ENCODE measurements at places on chromosomes 2 and 18.
A peak's percentile ranks its signal among the peaks of the same experiment; 100 is the strongest.

DNA sequence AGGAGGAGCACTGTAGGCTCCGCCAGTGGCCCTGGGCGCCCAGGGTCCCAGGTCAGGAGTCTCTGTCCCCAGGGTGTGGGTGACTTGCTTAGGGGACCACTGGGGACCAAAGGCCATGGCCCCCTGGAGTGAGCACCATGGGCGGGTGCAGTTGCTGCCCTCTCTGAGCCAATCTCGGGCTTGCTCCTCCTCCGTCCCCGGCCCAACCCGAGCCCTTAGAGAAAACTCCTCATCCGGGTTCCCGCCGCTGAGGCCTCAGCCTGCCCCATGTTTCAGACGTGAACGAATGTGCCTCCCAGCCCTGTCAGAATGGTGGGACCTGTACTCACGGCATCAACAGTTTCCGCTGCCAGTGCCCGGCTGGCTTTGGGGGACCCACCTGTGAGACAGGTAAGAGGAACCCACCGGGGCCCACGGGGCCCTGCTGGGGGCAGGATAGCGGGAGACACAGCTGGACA is 38.6 kb downstream of the SNED1 start:
- DNase-seq: no peak

GRCh38 chr2:112195167-112195766 is 57.1 kb downstream of the FBLN7 start:
- no peak for DNase-seq

- DNase-seq: no peak
Measured at GRCh38 chr18:31407649-31408048, 31.1 kb downstream of the DSG4 start.

- no peak for DNase-seq
Measured at GRCh38 chr2:20559277-20559676, 91.6 kb downstream of the HS1BP3 start.

- no peak for DNase-seq
Measured at GRCh38 chr2:235850289-235850688, 317.9 kb downstream of the GBX2 start.

DNA sequence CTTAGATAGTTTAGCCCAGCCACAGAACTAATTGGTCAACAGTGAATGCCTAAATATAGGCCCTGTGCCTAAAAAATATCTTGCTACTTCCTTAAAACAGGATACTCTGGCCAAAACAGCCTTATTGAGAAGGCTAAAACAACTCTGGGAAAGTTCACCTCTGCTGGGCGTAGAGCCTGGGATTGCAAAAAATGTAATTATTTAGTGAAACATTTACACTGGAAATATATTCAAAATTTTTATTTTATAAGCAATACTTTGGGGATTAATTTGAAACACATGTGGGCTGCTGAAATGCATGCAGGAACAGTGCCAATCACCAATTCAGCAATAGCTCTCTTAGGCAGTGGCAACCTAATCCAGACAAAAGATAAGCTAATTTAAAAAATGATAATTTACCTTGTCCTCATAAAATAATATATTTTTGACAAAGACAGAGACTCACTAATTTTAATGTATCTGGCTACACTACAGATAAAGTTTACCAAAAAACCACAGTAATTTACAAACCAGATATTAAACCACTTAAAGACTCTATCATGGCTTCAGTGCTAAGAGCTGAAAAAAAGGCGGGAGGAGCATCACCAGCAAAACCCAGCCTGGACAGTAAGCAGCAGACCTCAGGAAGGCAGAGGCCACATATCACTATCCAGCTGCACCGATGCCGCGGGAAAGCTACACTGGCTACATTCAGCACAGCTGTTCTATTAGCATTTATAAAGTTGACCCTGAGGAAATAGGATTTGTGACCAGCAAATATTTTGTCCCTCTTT is 18.5 kb downstream of the TRAK2 start:
- no peak for DNase-seq

DNA sequence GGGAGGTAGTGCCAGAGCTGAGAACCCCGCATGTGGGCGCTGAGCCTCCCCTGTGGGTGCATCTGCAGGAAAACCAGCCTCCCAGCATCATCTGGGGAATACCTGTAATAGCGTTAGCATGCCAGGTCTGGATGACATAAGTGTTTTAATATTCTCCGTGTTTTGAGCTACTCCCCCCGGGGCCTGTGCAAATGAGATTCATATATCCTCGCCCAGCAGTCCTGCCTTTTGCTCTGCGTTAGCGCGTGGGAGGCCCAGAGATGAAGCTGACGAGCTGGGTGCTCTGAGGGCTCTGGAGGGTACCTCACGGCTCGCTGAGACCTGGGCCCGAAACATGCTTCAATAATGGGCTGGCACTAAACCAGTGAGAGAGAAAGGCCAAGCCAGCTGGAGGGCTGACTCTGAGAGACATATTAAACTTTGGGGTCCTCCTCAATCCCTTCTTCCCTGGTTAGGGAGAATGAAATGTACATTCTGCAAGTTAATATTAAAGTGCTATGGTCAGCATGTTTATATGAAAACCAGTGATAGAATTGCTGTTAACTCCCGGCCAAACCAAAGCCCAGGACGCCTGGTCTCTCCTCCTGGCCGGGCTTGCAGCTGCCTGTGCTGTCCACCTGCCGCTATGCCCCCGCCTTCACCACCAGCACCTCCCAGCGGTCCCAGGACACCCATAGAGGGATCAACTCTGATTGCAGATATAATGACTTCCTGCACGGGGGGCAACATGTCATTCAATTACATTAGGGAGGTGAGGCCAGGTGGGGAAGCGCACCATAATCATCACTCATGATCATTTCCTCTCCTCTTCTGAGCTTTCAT is 77.0 kb downstream of the EDAR start:
- no peak for DNase-seq

- DNase-seq: no peak
Measured at GRCh38 chr2:59887366-59887765, 666.1 kb downstream of the BCL11A start.

DNA sequence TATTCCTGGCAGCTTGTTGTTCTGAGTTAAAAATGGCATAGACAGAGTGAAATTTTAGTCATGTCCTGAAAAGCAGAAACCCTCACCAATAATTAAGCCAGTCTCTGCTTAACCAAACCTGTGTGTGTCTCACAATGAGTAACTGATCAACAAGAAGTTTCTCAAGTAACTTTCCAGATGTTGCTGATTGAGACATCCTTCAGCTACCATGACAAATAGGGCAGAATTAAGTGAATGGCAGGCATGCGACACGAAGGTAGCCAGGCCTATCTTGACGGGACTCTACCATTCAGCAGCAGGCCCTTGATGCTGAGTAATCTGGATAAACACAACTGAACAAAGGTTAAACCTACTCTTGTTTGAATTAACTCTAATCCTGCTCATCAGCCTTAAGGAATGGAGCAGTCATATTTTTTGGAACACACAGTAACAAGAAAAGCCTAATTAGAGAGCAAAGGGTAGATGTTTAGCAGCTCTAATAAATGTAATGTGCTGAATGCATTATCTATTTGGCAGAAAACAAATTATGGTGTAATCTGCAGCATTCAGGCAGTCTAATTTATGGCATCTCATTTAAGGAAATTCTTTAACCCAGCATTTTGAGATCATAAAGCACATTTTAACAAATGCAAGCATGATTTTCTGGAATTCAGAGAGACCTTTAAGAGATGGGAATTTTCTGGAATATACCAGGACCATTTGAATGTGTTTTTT is 159.5 kb upstream of the EPHA4 start:
- DNase-seq: no peak

DNA sequence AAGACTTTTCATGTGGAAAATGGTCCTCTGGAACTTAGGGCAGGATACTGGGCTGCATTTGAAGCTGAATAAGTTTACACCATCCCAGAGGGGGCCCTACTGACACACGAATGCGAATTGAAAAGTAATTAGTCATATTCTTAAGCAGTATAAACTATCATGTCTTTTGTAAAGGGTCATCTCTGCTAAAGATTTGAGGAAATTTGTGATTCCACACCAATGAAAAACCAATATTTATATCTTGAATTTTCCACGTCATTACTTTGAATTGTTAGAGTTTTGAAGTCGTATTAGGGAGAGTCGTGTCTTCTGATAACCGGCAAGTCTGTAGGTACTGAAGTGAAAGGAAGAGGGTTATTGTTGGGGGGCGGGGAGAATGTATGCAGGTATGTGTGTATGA is 4.1 kb upstream of the OTX1 start:
- DNase-seq: no peak

- DNase-seq: peak; percentile 13
Measured at GRCh38 chr2:3780477-3781402, 77.4 kb downstream of the DCDC2C start.

GRCh38 chr18:62347089-62347506 is 22.0 kb downstream of the TNFRSF11A start:
- no peak for DNase-seq

GRCh38 chr2:191930205-191930604 is 83.3 kb upstream of the CAVIN2 start:
- no peak for DNase-seq

GRCh38 chr2:238582159-238582558 is 155.4 kb downstream of the ASB1 start:
- no peak for DNase-seq

DNA sequence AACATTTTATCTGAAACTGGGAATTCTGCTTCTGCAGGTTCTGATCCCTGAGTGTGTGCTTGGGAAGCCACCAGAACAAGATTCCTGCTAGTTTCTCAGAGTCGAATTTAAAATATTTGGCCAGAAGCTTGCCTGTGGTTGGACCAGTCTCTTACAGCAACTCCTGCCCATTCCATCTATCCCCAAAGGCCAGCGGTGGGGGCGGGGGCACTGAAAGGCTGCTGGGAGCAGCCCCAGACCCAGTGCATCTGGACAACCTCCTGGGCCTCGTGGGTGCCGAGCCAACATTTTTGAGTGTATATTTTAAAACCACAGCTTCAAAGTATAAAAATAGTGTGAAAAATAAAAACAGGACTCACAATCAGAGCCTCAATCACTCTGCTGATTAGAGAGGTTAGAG is 38.6 kb upstream of the ZFP36L2 start:
- DNase-seq: no peak

DNA sequence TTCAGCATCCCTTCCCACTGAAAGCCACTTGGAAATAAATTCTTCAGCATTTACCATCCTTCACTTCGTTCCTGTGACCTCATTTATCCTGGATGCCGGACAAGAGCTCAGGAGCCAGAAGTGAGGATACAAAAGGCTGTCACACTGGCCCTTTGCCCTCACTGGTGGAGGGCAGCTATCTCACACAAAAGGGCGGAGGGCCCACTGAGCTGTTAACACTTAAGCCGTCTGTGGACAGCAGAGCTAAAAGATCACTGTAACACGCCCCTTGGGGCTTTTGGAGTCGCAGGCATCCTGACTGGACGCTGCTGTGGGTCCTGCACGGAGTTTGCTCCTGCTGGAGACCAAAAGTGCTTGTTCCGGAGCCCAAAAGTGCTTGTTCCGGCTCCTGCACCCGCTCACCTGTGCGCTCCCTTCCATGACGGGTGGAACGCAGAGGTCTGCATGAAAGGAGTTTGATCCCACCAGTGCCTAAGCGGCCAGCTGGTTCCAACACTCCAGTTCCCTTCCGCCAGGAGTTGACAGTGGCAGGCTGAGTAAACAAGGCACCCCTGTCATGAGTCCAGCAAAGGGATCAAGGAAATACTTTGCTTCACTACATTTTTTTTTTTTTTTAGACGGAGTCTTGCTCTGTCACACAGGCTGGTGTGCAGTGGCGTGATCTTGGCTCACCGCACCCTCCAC is 572.0 kb upstream of the LINC00305 start:
- DNase-seq: no peak

GRCh38 chr18:34976534-34976898 is 64.7 kb upstream of the MAPRE2 start:
- no peak for DNase-seq

- DNase-seq: no peak
Measured at GRCh38 chr2:19456705-19457309, 98.4 kb upstream of the OSR1 start.

All from activated CD8-positive, alpha-beta memory T cell treated with anti-CD3 and anti-CD28 coated beads for 4 hours (primary cell).